Caudate nucleus (tissue), 63 donors: ENCODE measurements at places on chromosomes 3 and 15.

DNA sequence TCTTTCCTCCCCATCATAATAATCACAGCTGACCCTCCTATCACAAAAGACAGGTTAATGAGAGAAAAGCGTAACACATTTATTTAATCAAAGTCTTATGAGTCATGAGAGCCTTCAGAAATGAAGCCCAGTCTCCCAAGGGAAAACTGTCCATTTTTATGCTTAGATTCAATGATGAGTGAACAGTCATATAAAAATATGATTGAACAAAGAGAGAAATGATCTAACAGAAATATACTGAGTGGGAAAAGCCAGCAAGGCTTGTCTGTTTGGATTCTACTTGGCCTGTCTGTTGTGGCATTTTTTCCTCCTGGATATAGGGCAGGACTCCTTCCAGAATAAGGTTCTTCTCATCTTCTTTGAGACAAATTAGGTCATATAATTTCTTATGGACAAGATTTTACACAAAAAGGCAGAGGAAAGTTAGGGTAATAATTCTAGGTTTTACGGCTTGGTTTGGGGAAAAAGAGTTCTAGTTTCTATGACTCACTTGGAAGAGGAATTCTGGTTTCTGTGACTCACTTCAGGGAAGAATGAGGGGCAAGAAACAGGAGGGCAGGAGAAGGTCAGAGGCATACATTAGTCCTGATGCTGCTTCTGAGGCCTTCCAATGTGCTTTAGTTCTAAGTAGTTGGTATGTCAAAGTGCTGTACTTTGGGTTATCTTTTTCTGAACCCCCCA, 534.2 kb downstream of the ZIC1 start:
- no peak for DNase-seq

DNA sequence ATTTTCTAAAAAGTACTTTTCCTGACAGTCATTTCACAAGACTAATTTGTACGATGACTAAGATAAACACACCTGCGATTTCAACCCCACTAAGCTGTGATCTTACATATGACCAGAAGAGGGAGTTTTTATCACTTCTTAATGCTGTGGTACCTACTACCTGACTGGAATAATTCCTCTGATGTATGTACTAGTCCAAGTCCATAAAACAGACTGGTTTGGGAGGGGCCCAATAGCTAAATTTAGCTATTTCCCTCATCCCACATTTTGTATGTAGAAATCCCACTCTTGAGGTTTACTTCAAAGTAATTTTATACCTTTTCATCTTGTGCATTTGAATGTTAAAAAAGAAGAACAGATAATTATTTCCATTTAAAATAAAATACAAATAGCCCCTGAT, 49.7 kb upstream of the SCAANT1 start:
- no peak for DNase-seq

DNA sequence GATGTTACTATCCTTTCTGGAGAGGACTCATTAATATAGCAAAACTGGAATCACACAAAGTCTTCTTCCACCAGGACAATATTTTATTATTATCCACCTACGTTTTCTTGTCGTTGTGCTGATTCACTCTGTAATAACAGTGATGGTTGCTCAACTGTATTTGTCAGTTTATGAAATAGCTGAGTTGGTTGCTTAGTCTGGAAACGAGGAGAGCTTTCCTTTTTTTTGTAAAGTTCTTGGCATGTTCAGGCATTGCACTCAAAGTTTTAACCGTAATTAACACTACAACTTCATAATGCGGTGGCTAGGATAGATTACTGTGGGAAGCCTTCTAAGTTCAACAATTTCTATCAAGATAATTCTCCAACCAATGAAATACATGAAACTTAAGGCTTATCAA, 131.2 kb downstream of the RAP2B start:
- DNase-seq, result no peak

DNA sequence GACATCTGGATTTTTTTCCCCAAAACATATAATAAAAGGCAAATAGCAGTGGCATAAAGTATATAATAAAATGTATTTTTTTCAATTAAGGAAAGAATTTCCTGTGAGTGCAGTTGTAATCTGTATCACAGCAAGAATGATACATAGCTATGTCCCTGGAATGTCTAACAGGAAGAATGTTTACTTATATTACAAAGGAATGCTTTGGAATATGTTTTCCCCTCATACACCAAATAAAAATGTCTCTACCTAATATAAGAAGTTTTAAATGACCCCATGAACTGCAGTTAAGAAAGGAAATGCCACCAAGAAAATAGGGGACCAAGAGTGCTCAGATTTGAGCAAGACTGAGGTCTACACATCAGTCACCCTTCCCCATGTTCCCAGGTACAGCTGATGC, 38.0 kb upstream of the ATP11B start:
- DNase-seq, result no peak

GRCh38 chr3:30620402-30621360, 14.3 kb downstream of the TGFBR2 start:
- no peak for DNase-seq

DNA sequence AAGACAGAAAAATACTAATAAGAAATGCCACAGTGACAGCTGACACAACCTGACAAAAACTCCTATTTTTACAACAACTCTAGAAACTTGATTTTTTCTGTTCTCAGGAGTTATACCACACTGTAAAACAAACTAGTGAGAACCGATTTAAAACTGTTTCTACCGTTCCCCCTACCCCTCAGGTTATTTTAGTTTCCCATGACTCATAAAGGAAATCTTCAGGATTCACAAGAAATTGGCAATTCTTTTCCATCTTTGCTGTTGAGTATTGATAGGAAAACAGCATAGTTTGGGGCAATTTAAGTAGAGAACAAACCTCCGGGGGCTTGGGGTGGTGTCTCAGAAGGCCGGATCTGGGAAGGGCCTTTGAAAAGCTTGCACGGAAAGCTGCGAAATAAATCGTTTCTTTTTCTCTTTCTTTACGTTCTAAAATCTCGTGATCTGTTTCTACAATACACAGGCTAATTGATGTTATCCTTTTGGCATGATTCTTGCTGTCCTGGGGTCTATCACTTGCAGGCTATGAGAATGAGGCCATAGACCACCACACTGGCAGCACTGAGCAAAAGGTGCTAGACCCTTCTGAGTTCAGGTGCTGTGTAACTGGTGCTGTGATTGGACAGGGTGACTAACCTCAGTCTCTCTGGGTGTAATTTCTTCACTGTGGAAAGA, 89.3 kb downstream of the LPP start:
- DNase-seq, result no peak

DNA sequence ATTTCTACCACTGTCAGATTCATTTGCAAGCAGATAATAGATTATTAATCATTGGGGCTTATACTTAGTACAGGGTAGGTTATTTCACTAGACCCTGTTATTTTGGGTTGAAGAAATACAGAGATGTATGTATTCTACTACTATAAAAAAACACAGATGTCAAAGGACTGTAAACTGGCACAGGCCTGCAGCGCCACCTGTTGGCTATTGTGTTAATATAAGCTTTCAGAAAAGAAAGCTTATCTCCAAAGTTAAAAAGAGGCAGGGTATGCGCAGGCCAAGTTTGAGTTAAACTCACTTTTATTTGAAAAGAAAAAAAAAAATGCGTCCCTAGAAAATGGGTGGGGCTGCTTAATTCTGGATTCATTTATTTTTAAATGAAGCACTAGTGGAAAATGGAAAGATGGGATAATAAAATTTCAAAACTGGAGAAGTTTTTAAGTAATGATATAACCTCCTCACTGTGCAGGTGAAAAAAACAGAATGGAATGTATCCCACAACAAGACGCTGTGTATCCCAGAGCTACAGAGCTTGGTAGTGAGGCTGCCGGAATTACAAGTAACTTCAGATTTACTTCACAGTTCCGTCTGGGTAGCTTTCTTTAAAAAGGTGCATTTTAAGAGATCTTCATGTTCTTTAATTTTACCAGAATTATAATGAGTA, 407.2 kb upstream of the TGFBR2 start:
- peak; percentile 2 for DNase-seq

- peak; percentile 2 for DNase-seq
Measured at GRCh38 chr3:58521917-58522631, 14.9 kb downstream of the ACOX2 start.

DNA sequence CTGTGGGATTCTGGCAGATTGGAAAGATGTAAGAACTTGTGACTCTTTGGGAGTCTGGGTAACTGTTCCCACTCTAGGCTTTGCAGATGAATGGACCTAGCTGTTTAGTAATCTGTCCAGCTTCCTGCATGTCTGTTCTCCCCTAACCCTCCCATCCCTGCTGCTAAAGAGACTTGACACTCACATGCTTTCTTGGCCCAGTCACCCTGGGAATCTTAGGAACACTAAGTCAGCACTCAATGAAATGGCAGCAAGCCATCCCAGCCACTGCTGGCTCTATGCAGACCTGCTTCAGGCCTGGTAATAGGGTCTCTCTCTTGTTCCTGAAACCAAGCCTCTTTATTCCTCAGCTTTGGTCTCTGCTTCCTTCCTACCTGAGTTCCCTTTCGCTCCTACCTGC, 63.7 kb upstream of the THSD4 start:
- no peak for DNase-seq

DNA sequence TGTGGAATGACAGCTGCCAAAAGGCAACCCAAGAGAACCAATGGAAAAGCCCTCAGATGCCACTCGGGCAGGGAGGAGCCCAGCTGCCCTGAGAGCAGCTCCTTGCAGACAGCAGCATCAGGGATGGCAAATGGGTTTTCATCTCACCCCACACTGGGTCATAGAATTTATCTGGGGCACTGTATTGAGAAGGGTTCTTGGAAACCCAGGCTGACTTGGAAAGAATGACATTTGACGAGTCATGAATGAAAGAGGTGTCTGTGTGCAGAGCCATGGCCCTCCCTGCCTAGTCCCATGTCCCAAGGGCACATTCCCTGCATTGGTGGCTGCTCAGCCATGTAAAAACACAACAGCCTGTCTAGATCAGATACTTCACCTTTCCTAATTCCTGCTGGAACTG, 157.9 kb upstream of the BHLHE40 start:
- no peak for DNase-seq

DNA sequence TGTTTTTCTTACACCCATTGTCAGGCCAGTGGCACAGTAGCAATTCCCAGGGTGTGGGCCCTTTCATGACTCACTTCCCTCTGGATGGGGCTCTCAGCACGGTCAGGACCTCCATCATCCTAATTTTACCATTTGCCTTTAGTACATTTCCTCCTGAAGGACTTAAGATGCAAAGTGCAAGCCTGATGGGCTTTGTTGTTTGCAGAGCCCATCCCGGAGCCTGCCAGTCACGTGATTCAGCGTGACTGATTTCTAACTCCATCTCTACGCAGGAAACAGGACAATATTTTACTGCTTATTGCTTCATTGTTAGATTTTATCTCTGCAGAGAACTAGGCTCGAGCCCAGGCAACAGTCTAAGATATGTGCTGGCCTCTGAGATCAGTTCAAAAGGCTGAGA, 223.7 kb downstream of the PDZRN3 start:
- DNase-seq, result no peak

DNA sequence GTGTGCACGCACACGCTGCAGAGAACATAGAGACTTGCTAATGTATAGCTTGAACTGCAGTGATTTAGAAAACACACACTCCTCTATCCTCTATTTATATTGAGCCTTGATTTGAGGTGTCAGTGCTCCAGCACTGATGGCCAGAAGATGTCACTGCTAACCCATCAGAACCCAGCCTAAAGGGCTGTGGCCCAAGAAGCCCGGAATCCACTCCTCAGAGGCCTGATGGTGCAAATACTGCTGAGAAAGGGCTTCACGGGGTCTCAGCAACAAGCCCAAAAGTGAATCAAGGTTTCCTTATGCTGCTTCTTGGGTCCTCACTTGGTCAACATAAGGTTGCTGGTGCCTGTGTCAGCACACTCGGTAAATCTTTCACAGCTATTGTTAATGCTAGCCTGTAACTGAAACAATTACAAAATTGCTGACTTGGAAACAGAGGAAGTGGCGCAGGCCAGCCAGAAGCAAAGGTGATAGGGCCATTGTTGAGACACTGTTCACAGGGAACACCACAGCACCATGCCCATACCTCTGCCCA, 60.3 kb downstream of the HEG1 start:
- peak; percentile 30 for DNase-seq

- DNase-seq, result no peak
Measured at GRCh38 chr3:61701011-61701410, 139.6 kb downstream of the PTPRG start.

DNA sequence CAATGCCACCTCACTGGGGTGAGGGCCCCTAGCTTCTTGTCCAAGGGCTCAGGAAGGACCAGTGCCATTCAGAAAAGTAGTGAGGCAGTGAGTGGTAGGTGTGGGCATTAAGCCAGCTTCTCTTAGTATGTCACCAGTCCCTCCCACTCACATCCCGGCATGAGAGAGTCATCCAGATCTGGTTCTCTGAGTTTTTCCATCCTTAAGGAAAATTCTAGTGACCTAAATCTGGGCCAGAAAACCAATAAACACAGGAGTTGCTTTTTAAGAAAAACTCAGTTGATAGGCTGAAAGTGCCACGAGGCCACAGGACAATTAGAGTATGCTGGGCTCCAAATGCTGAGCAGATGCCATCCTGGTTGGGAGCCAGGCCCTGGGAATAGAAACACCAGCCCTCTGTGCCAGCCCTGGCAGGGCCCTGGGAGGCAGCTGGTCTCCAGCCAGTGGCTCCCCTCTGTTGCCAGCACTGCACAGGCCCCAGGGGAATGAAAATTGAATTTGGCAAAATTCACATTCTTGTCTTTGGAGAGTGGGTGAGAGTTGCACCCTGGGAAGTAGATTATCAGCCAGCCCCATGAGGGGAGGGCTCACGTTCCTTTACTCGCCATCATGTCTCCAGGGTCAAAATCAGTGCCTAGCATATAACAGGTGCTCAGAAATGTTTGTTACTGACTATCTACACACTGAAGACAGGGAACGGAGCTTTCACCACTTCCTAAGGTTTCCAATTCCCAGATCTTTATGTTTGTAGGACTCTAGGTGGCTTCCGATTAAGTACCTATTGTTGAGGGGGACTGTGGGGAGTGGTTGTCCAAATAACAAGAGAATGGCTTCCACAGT, 52.8 kb downstream of the FAM43A start:
- peak; percentile 72 for DNase-seq

DNA sequence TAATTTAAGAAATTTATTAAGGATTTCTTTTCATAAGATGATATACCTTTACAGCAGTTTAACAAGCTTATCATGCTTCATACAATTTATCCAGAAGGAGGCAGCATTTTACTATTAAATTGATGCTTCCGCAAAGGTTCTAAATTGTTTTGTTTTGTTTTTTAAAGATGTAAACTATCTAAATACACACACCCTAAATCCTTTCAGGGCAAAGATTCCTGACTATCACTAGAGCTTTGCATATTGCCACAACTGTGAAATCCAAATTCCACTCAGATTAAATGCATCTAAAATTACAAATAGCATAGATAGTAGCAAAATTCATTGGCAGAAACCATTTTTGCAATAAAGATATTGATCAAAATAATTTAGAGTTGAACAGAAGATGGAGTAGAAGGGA, 44.5 kb upstream of the CCNL1 start:
- no peak for DNase-seq

DNA sequence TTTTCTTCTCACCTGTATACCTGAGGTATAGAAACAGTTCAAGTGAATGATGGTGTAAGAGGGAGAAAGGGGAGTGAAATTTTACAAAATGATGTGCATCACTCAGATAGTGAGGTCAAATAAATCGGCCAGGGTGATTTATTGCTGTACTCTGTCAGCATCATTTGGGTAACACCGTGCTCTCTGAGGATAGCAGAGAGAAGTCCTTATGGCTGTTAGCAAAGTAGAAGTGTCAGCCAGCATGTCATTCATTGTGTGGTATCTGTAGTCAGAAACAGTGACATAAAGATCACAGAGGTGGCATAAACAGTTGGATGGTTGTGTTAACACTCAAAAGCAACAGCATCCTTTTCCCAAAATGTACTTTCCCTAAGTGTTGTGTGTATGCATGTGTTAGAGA, 53.4 kb downstream of the PSMD6 start:
- DNase-seq, result no peak

GRCh38 chr3:7630925-7631324, 770.0 kb downstream of the GRM7 start:
- DNase-seq, result no peak

- no peak for DNase-seq
Measured at GRCh38 chr3:111904376-111905241, 45.5 kb downstream of the PHLDB2 start.
